Stimulated activated naive CD8-positive, alpha-beta T cell treated with anti-CD3 and anti-CD28 coated beads, Interleukin-15, Interleukin-2, amounts not matched to agents 100 U/mL and 50 U/mL, for 24 hours (primary cell): ENCODE measurements at places on chromosomes 1 and 21.

DNA sequence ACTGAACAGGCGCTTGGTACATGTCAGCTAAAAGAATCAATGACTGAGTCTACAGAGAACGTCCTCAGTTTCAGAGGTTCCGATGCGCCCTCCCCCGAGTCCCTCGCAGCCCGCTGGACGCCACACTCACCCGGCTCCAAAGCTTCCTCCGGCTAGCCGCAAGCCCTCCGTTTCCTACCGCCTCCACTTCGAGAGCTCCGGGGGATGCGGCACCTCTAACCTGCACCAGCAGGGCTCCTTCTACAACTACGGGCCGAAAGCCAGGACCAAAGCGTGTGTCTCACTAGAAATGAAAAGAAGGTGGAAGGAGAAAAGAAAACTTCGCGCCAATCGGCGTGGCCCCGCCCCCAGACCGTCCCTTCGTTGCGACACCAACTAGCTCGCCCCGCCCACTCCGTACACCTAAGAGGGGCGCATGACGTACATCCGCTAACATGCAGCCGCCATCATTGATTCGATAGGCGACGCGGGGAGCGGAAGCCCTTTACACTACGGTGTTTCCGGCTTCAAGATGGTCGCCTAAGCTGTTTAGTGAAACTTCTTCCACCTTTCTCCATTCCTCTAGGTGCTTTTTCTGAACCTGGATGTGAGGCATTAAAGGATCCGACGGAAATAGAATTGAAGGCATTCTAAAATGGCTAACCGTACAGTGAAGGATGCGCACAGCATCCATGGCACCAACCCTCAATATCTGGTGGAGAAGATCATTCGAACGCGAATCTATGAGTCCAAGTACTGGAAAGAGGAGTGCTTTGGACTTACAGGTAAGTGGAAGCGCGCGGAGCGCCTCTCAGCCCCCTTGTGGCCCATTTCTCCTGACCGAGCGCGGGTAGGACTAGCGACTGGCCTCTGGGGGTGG lies at the start of the genes ORC1 and PRPF38A:
TSS of gene ORC1 (minus strand) at position 308 of the 859 bp plus-strand sequence. CDS start 2,200 bp downstream, outside the sequence.
TSS of gene PRPF38A (plus strand) at position 487 of the 859 bp plus-strand sequence. CDS start at position 635, 148 bp downstream.
- peak; percentile 99 for DNase-seq

DNA sequence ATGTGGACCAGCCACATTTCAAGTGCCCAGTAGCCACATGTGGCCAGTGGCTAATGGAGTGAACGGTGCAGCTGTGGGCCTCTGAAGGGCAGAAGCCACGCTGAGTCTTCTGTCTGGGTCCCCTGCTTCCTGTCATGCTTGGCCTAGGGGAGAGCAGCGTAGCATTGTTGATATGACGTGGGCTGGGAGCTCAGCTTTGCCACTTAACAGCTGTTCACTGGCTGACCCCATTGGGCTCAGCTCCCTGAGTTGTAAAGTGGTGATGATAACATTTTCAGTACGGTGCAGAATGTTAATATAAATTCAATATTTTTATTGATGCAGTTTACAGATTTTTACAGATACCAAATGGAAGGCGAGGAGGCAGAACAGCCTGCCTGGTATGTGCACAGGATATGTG lies 4.5 kb downstream of the PODN start:
- no peak for DNase-seq

DNA sequence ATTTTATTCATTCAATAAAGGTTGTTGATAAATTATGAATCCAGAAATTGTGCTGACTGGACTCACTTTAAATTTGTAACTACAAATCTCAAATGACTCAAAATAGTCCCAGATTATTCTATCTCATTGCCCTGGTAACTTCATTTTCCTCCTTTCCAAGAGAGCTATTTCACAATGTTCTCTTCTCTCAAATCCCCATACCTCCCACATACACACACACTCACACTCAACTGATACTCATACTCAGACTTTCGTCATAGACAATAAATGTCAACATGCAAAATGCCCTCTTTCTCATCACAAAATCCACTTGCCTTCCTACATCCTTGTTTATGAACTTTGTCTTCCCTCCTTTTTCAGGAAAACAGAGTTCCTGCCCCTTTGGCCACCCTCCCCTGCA lies 33.3 kb downstream of the EXTL2 start:
- no peak for DNase-seq

GRCh38 chr1:89352421-89352820 lies 11.4 kb upstream of the GBP6 start:
- DNase-seq = no peak

GRCh38 chr1:41380979-41381691 lies 19.9 kb downstream of the FOXO6 start:
- DNase-seq = no peak

DNA sequence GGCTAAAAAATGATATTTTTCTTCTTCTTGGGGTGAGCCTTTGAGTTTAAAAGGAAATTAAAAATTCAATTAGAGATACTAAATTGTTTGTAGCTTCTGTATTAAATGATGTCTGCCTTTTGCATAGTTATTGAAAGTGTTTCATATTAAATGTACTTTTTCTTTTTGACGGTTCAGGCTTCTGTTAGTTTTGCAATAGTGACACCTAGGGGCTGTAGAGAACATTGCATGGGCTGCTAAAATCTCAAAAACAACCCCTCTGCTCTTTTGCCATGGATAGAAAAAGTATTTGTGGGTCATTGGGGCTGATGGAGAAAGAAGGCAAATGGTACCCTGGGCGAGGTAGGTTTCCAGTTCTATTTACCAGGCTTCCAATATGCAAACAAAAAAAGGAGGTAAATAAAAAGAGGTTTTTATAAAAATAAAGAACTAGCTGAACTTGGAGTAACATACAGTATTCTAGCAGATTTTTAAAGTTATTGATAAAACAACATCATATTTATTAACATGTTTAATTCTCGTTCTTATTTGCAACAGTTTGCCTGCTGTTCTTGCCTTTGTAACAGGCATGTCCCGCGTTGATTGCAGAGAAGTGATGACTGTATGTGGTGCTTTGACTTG lies 115.4 kb upstream of the HOOK1 start:
- DNase-seq = no peak
